RWPE2 (cell line): ENCODE measurements at places on chromosomes 12 and 14.

GRCh38 chr12:56223571-56224101 lies 506 bp upstream of the NABP2 start:
- DNase-seq: no peak

GRCh38 chr12:75635606-75636444 lies 124.4 kb upstream of the KRR1 start:
- DNase-seq: no peak

DNA sequence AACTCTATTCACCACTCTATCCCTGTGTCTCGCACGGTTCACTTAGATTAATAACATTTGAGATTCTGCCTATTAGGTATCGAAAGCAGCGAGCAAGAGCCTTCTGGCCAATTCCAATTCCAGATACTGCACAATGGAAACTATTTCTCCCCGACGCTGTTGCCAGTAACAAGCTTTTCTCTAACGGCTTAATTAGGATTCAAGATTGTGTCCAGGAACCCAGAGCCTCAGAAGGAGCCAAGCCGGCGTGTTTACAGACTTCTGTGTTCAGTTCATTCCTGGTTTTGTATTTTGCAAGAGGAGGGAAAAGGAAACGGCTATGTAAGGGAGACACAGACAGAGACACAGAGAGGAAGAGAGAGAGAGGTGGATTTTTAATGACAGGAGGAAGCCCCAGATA lies 185.6 kb downstream of the DICER1 start:
- DNase-seq: no peak

DNA sequence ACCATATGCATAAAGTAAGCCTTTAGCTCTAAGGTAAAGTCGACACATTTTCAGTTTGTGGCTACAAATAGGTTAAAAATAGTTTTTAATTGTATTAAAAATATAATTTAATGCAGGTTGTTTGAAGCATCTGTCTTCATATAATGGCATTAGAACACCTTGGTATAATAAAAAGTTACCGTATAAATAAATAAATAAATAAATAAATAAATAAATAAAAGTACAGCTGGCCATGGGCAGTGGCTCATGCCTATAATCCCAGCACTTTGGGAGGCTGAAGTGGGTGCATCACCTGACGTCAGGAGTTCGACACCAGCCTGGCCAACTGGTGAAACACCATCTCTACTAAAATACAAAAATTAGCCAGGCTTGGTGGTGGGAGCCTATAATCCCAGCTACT lies 15.6 kb downstream of the ZFYVE26 start:
- no peak for DNase-seq
